ENCODE measurements at places on chromosomes 3 and 15. TPM values are rescaled to one million over a fixed set of nuclear protein-coding genes. Genes with fewer than 3 reads are reported as not detected.

Gene RPL39L
- 13.4 TPM for total RNA-seq

Gene AHSG
- not detected for total RNA-seq

Gene CSPG5
- 0.58 TPM for total RNA-seq

Gene KLF15
- not detected for total RNA-seq

Gene FEM1B
- 44.6 TPM for total RNA-seq
